ENCODE measurements at places on chromosomes 7 and 10. TPM values are rescaled to one million over a fixed set of nuclear protein-coding genes. Genes with fewer than 3 reads are reported as not detected.

TRIM8 gene
- 108 TPM for total RNA-seq

OPALIN gene
- total RNA-seq, result not detected

CDHR1 gene
- 0.14 TPM for total RNA-seq

DNA sequence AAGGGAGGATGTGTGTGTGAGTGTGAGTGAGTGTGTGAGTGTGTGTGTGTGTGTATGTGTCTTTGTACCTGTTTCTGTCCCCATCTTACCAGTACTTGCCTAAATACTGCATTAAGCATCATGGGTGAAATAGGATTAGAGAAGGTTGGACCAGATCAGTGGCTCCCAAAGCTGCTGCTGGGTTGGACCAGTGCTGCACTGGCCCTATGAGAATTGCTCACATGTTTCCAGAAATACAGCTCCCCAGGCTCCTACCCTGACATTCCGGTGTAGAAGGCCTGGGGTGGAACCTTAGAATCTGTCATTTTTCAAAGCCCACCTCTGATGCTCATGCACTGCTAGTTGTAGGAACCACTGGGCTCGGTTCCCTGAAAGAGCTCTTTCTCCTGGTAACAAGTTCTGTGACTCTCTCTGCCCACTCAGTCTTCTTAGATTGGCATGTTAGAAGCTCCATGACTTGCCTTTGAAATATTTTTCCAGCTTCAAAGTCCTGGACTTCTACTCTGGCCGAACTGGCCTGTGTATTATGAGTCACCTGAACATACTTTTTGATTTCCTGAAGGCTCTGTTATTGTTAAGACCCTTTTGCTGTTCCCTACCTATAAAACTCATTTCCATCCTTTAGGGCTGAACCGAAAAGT lies 224.7 kb downstream of the CUX1 start:
- no peaks in the 10 kb centered on the region for H3K36me3 ChIP-seq
- H3K4me1 ChIP-seq, result peaks cover 3% of the 10 kb centered on the region
- no peaks in the 10 kb centered on the region for H3K27me3 ChIP-seq
- peak; percentile 39 for DNase-seq

GRCh38 chr7:49980465-49980864 lies 112.6 kb downstream of the ZPBP start:
- H3K36me3 ChIP-seq, result no peaks in the 10 kb centered on the region
- H3K27ac ChIP-seq, result no peak overlapping the region
- DNase-seq, result no peak
- H3K27me3 ChIP-seq, result no peaks in the 10 kb centered on the region
- no peaks in the 10 kb centered on the region for H3K4me1 ChIP-seq

Data from endothelial cell of umbilical vein (primary cell).